Stimulated activated CD4-positive, alpha-beta T cell treated with anti-CD3 and anti-CD28 coated beads, Interleukin-2, amount 100 ng/mL, for 24 hours (primary cell): ENCODE measurements at places on chromosomes 6 and 20.

DNA sequence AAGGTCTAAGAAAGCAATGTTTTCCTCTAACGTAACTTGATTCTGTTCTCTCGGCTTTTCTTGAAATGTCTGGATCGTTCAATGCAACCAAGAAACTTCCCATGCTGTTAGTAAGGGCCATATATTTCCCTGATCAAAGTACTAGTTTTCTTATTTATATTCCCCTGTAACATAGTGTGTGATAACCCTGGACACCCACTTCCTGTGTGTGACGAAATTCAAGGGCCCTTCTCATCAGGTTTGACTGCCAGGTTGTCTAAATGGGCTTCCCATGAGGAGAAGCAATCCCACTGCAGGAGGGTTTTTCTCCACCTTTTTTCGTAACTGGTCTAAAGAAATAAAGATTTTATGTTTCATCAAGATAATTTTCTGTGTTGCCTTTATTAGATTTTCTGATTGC lies 102.6 kb upstream of the RPS6KA2 start:
- no peak for DNase-seq

DNA sequence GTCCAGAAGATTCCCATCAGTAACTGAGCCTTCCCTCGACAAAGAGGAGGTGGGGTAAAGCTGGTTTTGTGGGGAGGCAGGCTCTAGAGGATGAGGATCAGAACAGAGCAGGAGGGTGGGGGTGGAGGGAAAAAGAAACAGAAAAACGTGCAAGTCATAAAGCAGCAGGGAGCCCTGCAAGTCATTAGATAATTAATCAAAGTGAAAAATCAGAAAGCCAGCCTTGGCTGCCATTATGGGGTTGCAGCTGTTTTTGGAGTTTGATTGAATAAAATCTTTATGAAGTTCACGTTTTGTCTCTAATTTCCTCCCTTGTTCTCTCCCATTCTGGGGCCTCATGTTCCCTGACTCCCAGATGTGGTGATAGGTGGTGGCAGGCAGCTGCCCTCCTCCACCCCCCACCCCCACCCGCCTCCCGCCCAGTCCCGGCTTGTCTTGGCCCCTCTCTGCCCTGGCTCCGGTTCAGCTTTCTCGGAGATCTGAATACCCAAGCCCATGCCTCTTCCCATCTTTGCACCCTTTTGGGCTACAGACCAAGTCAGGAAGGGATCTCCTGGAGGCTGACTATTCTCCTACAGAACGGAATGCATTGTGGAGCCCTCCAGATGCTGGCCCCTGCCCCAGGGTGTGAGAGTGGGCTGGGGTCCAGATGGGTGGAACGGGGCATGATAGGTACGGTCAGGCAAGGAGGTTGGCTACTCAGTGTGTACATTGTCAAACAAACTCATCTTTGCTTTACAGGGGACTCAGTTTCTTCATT lies 141.8 kb downstream of the CDC5L start:
- no peak for DNase-seq

GRCh38 chr6:1821513-1822183 lies 211.9 kb downstream of the FOXC1 start:
- DNase-seq = no peak

DNA sequence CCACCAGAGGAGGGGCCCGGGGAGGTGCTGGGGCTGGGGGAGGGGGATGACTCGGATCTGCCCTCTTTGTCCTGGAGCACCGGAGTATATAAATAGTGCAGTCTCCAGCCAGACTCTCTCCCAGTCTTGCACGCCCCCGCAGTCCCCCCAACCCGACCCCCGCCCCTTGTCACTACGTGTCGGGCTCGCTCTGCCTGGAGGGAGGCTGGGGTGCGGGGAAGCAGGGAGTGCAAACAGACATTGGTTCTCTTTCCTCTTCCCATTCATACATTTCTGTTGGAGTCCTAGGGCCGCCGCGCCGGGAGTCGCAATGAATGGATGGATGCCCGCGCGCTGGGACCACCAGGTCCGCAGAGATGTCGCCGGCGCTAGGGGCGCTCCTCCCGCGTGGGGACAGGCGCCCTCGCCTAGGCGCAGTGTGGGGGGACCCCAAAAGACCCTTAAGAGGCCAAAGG lies 179.3 kb downstream of the TBXT start:
- DNase-seq = no peak

- DNase-seq = no peak
These were observed 67.7 kb downstream of the SNAP25 start for GRCh38 chr20:10286356-10286755.

DNA sequence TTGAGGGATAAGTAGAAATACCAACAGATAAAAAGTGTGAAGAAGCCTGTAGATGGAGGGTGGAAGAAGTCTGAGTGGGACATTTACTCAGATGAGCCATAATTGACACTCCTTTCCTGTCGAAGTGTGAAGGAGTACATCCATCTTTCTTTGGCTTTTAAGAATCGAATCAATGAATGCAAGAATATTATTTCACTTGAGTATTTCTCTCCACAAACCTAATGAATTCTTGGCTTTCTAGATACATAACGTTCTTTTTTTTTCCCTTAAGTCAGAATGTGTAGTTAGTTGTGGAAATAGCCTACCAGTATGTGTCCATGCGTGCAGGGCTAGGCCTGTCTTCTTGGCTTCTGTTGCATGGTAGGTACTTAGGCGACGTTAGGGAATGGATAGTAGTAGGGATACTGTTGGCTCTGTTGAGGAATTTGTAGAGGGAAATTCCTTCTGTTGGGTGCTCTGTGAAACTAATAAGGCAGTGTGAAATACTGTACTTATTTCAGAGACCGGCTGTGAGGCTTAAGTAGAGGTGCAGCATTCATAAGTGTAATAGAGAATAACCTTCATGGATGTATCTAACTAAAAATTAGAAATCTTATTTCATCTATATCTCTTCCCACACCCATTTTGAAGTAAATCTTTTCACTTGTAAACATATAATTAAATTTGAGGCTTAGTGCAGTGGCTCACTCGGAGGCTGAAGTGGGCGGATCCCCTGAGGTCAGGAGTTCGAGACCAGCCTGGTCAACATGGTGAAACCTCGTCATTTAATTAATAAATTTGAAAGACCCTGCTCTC lies 1.5 kb downstream of the RPS18 start:
- DNase-seq = no peak

GRCh38 chr6:51005779-51006178 lies 187.1 kb downstream of the TFAP2B start:
- no peak for DNase-seq

- DNase-seq = no peak
These were observed 32.9 kb downstream of the COX4I2 start for GRCh38 chr20:31670371-31671228.

- DNase-seq = no peak
These were observed 108.8 kb downstream of the HUS1B start for GRCh38 chr6:548091-548490.

GRCh38 chr6:137738931-137739504 lies 128.0 kb upstream of the TNFAIP3 start:
- DNase-seq = no peak

GRCh38 chr6:21840428-21840827 lies 246.9 kb downstream of the SOX4 start:
- DNase-seq = no peak

DNA sequence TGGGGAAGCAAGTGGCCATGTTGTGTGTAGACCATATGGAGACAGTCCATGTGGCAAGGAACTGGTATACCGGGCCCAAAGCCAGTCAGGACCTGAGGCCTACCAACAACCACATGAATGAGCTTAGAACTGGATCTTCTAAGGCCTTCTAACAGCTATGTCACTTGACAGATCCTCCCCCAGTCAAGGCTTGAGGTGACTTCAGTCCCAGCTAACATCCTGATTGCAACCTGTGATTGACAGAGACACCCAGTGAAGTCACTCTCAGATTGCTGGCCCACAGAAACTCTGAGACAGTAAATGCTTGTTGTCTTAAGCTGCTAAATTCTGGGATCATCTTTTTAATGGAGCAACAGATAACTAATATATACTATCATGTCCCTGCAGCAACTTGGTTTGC lies 32.9 kb downstream of the AHI1 start:
- DNase-seq = no peak

DNA sequence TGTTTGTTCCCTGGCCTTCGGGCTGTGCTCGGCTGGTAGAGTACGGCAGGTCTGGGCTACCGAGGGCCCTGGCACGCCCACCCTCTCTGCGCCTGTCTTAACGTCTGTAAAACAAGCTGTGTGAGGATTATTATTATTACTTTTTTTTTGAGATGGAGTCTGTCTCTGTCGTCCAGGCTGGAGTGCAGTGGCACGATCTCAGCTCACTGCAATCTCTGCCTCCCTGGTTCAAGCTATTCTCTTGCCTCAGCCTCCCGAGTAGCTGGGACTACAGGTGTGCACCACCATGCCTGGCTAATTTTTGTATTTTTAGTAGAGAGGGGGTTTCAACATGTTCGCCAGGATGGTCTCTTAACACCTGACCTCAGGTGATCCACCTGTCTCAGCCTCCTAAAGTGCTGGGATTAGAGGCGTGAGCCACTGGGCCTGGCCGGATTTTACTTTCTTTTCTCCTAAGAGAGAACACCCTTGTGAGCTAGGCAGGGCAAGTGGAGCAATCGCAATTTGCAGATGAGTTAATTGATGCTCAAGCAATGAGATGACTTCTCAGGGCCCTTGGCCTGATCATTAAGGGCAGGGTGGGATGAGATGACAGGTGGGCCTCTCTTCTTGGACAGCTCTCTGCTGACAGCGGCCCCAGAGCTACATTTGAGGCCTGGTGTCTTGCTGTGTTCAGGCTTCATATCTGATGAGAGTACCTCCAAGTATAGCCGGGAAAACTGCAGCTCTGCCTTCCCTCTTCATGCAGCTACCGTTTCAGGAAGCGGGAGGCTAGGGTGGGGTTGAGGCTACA lies 859 bp upstream of the SMIM29 start:
- no peak for DNase-seq

GRCh38 chr6:11495565-11496145 lies 41.9 kb upstream of the TMEM170B start:
- DNase-seq = no peak

GRCh38 chr6:35919827-35920751 lies 809 bp downstream of the SRPK1 start:
- peak; percentile 62 for DNase-seq

- DNase-seq = peak; percentile 54
These were observed 34.5 kb downstream of the HLA-A start for GRCh38 chr6:29976588-29977424.
